ENCODE measurements at places on chromosomes 5 and 9.
A peak's percentile ranks its signal among the peaks of the same experiment; 100 is the strongest.

DNA sequence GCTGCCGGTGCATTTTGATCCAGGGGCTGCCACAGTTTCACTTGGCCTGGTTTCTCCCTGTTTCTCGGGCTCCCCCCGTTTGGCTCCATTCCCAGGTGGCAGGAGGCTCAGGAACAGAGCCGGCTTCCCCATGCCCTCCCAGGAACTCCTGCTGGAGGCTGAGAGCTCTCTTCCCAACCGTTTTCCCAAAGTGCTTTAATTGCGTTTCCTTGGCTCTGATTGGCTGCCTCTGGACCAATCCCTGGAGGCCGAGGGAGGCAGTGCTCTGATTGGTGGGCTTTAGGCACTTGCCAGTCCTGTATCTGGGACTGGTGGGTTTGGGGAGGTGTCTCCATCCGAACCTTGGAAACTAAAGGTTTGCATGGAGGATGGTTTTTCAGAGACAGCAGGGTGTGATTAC lies 4.9 kb downstream of the TSPAN17 start:
- DNase-seq = no peak

- DNase-seq = no peak
These were observed 32.5 kb upstream of the GNAQ start for GRCh38 chr9:78064075-78064474.

GRCh38 chr5:131214609-131215227 lies 44.0 kb downstream of the LYRM7 start:
- DNase-seq = no peak

- peak; percentile 68 for DNase-seq
These were observed 136.7 kb downstream of the CAVIN4 start for GRCh38 chr9:100714372-100715099.

DNA sequence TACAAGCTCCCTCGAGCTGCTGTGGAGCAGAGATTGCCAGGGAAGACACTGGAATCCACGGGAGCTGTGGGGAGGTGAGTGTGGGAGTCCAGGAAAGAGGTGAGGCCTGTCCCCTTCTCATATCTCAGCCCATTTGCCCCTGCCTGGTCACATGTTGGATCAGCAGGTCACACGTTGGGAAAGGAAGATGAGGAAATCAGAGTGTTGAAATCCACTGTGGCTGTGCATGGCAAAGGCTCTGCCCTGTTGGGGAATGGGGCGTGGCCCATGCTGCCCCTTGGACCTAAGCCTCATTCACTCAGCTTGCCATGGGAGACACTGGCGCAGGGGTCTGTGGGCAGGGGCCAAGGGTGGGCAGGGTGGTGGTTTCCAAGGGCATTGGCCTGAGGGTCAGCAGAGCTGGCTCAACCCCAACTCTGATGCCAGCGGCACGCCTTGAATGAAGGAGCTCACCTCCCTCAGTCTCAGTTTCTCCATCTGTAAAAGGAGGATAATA lies 85.4 kb upstream of the CPEB4 start:
- no peak for DNase-seq

DNA sequence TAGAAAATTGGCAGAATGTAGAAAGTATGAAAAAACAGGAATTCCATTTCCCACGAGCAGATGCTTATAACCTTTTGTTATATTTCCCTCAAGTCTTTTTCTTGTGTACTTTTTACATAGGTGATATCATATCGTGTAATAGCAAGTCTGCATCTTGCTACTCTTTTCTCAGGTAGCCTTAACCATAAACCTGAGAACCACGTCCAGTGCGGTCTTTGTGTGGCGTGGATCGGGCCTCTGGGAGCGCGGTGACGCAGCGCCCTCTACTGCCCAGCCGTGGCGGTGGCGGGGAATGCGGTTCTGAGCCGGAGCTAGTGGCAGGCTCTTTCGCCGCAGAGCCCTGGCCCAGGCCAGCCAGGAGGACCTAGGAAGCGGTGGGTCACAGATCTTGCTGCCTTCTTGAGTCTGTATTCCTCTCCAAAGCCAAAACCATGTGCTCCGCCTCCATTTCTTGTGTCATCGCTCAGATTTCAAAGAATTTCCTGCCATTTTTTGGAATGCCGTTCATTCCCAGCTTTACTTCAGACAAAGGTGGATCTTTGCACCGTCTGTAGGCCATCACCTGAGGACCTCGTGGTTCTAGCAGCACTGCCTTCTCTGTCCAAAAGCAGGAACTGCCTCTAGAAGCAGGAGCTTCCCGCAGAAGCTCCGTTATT lies 71.9 kb downstream of the MVB12B start:
- DNase-seq = peak; percentile 64

- no peak for DNase-seq
These were observed 299.4 kb downstream of the ICE1 start for GRCh38 chr5:5721881-5722280.

- DNase-seq = no peak
These were observed 453.8 kb upstream of the ZNF608 start for GRCh38 chr5:125199968-125200865.

GRCh38 chr5:63128018-63128417 lies 549.4 kb downstream of the LRRC70 start:
- DNase-seq = peak; percentile 21

- peak; percentile 66 for DNase-seq
These were observed 203.7 kb downstream of the SEMA6A start for GRCh38 chr5:116370886-116371285.

- DNase-seq = no peak
These were observed 88.5 kb downstream of the HSPA4 start for GRCh38 chr5:133140311-133140710.

- no peak for DNase-seq
These were observed 342.3 kb downstream of the ZSWIM6 start for GRCh38 chr5:61674378-61674777.

DNA sequence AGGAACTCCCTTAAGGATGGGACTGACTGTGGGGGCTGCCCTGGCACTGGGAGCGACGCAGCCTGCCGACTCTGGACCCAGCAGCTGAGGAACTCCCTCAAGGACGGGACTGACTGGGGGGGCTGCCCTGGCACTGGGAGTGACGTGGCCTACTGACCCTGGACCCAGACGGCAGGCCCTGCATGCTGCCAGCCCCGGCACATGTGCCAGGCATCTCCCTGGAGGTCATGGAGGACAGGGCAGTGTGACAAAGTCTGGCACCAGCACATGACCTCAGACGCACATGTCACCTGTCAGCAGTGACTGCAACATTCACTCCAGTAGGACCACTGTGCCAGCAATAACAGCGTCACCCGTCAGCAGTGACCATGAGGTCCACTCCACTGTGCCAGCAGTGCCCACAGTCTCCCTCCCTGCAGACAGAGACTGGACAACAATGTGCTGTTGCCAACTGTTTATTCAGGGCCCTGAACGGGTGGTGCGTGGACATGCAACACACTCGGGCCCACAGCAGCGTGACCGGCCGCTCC lies 4.5 kb downstream of the FBXW5 start:
- no peak for DNase-seq

DNA sequence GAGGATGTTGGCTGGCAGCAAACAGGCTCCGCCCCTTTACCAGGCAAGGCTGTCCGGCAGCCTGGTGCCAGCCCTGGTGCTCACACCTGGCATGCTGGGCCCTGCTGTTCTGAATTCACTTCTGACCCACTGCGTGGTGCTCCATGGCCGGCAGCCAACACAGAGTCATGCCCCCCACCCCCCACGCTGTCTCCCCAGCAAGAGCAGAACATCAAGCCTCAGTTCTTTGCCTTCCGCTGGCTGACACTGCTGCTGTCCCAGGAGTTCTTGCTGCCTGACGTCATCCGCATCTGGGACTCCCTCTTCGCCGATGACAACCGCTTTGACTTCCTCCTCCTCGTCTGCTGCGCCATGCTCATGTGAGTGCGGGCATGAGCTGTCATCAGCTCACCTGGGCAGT lies 12.6 kb upstream of the ENDOG start:
- DNase-seq = no peak

- no peak for DNase-seq
These were observed 722 bp downstream of the TBC1D9B start for GRCh38 chr5:179906795-179907555.

GRCh38 chr5:13910201-13910600 lies 34.3 kb downstream of the DNAH5 start:
- DNase-seq = no peak

- no peak for DNase-seq
These were observed 120.1 kb upstream of the MYO10 start for GRCh38 chr5:17056141-17056631.

- DNase-seq = no peak
These were observed 139.3 kb upstream of the IER5L start for GRCh38 chr9:129317179-129318011.

DNA sequence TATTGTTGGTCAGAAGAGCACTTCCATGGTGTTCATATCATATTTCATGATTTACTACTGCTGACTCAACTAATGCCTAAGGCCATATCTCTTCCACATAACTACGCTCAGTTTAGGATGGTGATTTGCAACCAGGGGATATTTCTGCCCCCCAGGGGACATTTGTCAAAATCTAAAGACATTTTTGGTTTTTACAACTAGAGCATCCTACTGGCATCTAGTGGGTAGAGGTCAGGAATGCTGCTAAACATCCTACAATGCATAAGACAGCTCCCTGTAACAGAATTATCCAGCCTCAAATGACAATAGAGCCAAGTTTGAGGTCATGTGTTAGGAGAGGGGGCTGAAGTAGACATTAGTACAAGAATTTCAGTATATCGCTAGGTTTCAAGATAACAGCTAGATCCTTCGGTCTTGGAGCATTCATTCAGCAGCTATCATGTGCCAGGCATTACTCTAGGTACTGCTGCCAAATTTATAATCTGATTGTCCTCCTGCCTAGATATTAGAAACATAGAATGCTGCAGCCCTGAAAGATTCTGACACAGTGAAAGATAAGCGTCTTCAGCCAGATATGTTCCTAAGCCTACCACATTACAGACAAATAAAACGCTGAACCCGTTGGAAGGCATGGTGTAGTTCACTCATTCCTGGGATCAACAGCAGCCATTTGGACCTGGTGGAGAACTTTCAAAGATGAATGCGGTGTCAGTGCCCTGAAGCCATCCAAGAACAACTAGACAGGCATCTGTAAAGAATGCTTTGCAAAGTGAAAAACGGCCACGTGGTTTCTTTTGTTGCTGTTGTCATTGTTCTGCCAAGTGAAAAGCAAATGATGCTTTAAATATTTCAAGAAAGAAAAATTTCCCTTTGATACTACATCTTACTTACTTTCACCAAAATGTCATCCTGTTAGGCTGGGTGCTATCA lies 55.5 kb upstream of the FST start:
- no peak for DNase-seq

DNA sequence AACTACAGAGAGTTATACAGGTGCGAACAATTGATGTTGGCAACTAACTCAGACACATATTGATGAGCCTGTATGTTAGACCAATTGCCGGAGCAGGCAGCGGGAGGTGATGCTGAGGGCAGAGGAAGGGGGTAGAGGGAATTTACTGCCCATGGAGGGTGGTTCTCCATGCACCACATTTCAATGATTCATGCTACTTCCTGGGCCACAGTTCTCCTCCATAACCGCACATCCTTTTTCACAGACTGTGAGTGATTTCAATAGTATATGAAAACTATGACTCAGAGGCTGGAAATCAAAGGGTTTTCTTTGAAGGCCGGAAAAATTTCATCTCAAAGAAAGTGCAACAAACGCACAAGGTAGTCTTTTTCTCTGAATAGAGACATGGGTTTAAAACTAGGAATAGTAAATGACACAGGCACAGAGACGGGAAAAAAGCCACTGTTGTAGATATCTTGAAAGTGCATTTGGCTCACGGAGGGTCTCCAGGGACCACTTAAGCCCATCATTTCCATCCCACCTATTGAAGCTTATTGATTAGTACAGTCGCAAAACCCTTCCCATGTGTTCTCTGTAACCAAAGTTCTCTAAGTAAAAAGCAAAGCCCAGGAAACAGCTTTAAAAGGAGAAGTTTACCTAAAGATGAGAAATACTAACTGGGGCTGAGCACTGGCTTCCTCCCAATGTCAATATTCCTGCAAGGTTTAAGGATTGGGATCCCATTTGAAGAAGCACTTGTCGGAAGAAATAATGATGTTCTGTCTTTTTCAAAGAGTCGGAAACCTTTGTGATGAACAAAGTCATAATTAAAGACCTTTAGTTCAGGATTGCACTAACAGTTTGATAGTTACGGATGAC lies 28.0 kb upstream of the ADAM19 start:
- peak; percentile 74 for DNase-seq

DNA sequence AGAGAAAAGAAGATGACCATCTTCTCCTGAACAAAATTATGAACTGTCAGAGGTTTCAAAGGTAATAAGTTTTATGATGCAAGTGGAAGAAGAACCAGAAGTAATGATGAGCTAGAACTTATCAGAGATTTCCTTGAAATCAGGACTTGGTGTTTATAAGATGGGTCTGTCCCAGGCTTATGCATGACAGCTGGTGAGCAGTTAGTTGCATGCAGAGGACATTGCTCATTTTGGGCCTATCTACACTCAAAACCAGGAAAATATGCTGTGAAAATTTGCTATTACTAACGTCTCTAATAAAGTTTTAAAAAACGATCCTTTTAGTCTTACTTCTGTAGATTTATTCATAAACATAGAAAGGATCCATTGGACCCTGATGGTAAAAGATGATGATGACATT lies 6.6 kb upstream of the STC2 start:
- peak; percentile 36 for DNase-seq

DNA sequence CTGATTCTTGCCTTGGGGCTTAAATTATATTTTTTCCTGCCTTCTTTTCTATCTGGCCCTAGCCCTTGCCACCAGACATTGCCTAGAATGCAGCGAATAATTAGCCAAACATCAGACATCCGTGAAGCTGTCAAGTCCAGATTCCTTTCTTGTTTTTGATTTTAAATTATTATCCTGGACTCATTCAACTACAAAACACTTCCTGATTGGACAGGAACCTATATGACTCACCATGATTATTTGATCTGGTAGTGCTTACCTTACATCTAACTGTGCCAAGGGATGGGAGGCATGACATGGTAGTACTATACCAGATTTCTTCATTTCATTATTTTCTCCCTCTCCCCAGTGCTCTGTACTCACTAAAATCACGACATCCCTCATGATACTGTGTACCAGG lies 829.6 kb downstream of the TLR4 start:
- peak; percentile 7 for DNase-seq

DNA sequence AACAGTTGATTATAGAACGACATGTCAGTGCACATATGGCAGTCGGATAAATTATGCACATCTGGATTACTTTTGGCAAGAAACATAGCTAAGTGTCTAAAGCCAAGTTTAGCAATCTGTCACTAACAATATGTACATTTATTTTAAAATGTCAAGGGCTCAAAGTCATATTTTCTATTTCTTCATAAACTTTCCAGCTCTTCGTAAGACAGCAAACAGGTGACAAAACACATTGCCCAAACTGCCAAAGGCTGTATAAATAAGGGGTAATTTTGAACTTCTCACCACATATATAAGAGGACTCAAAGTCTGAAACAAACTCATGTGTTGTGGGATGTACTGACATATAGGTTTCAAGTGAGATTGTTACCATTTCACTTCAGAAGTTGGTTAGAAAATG lies 237.2 kb downstream of the ARL15 start:
- no peak for DNase-seq
